ENCODE measurements at places on chromosomes 13 and 19.

GRCh38 chr19:32104153-32104849 is 241.1 kb upstream of the ZNF507 start:
- no peak for DNase-seq

GRCh38 chr19:50745221-50745620 is 22.1 kb downstream of the CLEC11A start:
- DNase-seq, result no peak

GRCh38 chr19:42217520-42218437 is at the start of gene DEDD2:
Gene DEDD2 (minus strand): TSS chr19:42217677. CDS start chr19:42217007, 670 bp downstream.
- peak; percentile 99 for DNase-seq

GRCh38 chr19:3538965-3539755 is at the start of gene TEKTIP1:
Gene TEKTIP1 (plus strand): TSS chr19:3539174. CDS start chr19:3539178, 4 bp downstream.
- DNase-seq, result no peak

DNA sequence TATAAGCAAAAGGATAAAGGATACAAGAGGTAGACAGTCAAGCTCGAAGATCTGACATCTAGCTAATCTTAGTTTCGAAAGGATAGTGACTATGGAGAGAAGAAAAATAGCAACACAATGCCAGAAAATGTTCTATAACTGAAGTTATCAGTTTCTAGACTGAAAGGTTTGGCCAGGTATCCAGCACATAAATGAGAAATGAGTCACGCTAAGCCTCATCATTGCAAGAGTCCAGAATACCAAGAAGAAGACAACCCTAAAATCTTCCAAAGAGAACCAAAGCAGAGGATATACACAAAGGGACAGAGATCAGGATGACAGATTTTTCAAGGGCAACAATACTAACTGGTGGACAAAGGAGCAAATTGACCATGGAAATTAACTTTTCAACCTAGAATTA is 237.0 kb downstream of the POSTN start:
- DNase-seq, result peak; percentile 4

- DNase-seq, result no peak
Measured at GRCh38 chr19:30879225-30879624, 470.0 kb downstream of the TSHZ3 start.

GRCh38 chr19:50490411-50490811 is 13.8 kb upstream of the GARIN5A start:
- no peak for DNase-seq

GRCh38 chr13:31629085-31629780 is 110.1 kb upstream of the RXFP2 start:
- no peak for DNase-seq

DNA sequence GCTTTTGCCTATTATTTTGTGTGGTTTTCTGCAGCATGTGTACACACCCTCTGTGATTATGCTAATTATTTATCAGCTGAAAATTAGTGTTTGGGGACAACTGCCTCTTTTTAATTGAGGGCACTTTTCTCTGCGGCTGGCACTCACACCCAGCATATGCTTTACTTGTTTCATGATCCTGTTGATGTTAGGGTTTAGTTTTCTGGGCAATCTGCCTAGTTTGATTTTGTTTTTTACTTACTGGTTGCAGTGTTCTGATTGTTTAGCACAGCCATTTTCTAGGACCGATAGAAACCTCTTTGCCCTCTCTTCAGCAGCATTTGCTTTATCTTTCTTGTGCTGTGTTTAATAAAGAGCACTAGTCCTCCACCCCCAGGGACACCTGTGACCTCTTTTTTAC is 161.6 kb downstream of the PAN3 start:
- DNase-seq, result no peak

DNA sequence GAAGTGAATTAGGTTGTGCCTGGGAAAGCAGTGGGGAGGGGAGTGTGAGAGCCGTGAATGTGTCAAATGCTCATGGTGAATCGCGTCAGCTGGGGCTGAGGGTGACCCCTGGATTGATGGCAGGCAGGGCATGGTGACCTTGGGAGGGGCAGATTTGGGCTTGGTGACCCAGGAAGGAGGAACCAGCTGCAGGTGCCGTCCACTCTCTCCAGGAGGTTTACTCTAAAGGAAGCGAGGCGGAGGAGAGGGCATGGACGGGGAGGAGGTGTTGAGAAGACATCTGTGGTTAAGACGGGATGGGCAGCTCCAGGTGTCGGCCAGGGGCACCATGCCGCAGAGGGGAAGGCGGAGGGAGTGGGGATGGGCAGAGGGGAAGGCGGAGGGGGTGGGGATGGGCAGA is 28.7 kb downstream of the TMEM255B start:
- DNase-seq, result no peak

DNA sequence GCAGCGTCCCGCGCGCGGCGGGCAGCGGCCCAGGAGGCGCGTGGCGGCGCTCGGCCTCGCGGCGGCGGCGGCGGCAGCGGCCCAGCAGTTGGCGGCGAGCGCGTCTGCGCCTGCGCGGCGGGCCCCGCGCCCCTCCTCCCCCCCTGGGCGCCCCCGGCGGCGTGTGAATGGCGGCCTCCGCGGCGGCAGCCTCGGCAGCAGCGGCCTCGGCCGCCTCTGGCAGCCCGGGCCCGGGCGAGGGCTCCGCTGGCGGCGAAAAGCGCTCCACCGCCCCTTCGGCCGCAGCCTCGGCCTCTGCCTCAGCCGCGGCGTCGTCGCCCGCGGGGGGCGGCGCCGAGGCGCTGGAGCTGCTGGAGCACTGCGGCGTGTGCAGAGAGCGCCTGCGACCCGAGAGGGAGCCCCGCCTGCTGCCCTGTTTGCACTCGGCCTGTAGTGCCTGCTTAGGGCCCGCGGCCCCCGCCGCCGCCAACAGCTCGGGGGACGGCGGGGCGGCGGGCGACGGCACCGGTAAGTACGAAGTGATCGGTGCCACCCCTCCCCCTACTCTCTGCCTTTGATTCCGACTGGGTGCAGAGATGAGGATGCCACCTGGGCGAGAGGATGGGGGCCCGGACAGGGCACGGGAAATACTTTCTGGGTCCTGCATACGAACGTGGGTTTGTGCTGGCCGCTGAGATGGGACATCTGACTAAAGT is 874 bp downstream of the TRIM28 start:
- no peak for DNase-seq

- peak; percentile 39 for DNase-seq
Measured at GRCh38 chr19:10471909-10472308, 31.2 kb downstream of the KEAP1 start.

- DNase-seq, result no peak
Measured at GRCh38 chr13:73776151-73776785, 357.9 kb downstream of the KLF12 start.

- no peak for DNase-seq
Measured at GRCh38 chr13:45331692-45332035, 9.3 kb downstream of the TPT1 start.

DNA sequence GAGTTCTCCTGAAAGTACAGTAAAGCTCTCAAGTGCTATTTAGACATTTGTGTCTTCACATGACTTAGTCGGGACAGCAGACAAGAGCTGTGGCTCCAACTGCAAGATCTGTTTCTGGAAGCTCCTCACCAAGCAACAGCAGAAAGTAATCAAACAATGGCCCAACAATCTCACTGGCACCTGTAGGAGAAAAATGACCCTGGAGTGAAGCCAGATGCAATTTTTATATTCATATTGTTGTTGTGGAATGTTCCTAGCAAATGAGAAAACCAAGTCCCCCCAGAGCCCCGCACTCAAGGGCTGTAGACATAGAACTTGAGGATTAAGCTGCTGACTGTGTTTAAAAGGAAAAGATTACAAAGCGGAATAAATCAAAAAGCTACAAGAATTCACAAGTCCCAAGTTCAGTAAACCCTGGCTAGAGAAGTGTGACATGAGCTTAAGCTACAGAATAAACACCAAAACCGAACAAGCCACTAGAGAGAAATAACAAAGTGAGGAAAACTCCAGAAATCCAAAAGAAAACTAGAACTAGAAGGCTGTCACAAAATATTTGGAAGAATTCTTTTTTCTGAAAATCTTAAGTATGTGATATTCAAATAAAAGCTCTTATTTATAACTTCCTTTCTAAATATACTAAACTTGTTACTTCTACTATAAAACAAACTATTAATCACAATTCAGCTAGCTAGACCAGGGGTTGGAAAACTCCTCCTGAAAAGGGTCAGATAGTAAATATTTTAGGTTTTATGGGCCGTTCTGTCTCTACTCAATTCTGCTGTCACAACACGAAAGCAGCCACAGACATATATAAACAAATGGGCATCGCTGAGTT is 454.5 kb downstream of the SUCLA2 start:
- DNase-seq, result no peak

DNA sequence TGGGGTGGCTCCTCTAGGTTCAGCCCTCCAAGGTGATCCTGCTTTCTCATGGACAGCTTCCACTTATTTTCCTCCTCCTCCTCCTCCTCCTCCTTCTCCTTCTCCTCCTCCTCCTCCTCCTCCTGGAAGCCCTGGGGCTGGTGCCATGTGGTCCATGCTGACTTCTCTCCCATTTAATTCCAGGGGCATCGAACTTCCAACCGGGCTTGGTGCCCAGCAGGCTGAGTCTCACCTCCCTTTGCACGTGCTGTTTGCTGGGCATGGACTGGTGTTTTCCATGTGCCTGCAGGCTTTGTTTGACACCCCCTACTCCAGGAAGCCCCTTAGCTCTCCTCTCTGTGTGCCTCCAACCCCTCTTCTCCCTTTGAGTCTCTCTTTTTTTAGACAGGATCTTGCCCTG is 3.7 kb downstream of the MAST3 start:
- no peak for DNase-seq

DNA sequence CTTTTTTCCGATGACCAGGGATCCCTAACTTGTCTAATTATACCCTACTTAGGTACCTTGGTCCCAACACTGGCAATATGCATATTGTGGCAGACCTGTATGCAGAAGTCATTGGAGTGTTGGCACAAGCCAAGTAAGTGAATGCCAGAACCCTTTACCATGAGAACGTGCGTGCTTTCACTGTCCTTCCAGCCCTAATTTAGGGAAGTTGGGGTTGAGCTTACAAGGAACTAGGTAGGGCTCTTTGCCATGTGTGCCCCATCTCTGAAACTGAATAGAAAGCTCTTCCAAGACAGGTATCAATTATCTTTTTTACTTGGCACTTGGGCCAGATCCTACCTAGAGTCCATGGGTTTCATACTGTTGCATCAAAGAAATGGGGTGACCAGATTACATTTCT is 93.2 kb downstream of the FRY start:
- no peak for DNase-seq

- DNase-seq, result peak; percentile 99
Measured at GRCh38 chr19:33462112-33462791, 59.3 kb downstream of the PEPD start.

DNA sequence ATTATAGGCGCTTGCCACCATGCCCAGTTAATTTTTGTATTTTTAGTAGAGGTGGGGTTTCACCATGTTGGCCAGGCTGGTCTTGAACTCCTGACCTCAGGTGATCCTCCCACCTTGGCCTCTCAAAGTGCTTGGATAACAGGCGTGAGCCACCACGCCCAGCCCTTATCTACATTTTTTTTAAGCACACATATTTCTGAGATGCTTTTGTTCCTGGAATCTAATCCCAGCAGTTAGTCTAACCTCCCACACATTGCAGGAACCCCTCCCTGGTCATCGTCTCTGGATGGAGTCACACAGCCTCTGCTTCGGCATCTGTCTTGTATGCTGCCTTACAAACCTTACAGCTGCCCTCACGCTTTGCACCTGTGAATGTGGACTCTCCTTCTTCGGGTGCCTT is 15.1 kb upstream of the KATNAL1 start:
- no peak for DNase-seq

DNA sequence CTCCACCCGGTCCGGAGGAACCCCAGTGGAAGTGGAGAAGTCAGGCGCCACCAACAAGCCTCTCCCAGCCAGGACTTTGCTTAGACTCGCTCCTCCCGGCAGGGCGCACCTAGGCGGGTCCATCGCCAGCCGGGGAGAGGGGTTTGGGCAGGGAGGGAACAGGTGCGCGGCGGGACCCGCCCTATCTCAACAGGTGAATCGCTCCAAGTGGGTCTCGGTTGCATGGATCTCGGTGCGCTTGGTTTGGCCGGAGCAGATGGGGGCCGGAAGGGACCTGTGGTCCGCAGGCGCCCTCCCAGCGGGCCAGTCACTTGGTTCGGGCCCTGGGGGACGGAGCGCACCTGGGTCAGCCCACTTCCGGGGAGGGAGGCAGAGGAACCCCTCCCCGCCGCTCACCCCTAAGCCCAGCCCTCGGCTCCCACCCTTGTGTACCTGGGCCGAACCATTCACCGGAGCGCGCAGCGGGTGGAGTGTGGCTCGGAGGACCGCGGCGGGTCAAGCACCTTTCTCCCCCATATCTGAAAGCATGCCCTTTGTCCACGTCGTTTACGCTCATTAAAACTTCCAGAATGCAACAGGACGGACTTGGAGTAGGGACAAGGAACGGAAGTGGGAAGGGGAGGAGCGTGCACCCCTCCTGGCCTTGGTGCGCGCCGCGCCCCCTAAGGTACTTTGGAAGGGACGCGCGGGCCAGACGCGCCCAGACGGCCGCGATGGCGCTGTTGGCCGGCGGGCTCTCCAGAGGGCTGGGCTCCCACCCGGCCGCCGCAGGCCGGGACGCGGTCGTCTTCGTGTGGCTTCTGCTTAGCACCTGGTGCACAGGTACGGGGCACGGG is at the start of gene LSR:
TSS of gene LSR (plus strand) at position 693 of the 836 bp plus-strand sequence. CDS start at position 714, 21 bp downstream.
- peak; percentile 97 for DNase-seq

- no peak for DNase-seq
Measured at GRCh38 chr13:103625194-103625593, 559.0 kb upstream of the SLC10A2 start.

DNA sequence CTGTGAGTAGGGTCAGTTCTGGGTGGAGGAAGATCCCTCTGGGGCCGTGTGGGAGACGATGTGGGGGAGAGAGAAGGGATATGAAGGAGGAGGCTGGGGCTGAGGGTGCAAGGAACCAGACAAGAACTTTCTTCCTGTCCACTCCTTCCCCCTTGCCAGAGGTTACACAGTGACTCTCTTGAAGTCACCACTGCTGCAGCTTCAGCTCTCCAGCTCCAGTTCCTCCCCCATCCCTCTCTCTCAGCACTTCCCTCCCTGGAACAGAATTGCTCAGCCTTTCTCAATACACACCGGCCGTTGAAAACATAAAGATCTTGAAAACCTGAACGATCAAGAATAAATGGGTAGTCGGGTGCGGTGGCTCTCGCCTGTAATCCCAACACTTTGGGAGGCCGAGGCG is 5.1 kb downstream of the ZSWIM9 start:
- DNase-seq, result no peak

DNA sequence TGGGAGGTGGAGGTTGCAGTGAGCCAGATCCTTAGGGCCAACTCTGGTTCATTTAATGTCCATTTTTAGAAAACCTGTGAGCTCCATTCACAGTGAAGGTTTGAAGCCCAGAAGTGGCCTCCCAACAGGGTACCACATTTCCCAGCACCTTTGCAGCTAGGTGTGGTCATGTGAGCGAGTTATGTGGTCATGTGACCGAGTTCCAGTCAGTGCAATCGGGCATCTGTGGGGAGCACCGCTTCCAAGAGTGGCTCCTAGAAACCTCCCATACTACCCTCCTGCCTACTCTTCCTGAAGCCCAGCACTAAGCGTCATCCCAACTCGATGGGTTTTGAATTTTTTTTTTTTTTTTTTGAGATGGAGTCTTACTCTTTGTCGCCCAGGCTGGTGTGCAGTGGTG is 663 bp upstream of the PLA2G4C start:
- DNase-seq, result peak; percentile 53

- peak; percentile 37 for DNase-seq
Measured at GRCh38 chr13:107210723-107211030, 642.7 kb upstream of the ARGLU1 start.

Measured in NCI-H2227 treated with DMSO at 0.1 percent for 48 hours (cell line).